ENCODE measurements at places on chromosomes 3 and 15. TPM values are rescaled to one million over a fixed set of nuclear protein-coding genes. Genes with fewer than 3 reads are reported as not detected.

Gene CRBN
- total RNA-seq: 98.5 TPM

Gene SLC27A2
- 0.30 TPM for total RNA-seq

Gene SERPINI2
- total RNA-seq: not detected

Gene GOLGA6A
- not detected for total RNA-seq

Gene CCR2
- total RNA-seq: not detected

Gene GPR160
- total RNA-seq: not detected

Gene SLC15A2
- 0.59 TPM for total RNA-seq

Gene TRPM1
- total RNA-seq: not detected
